NCI-H2029 (cell line): ENCODE measurements at places on chromosomes 16 and 17.
A peak's percentile ranks its signal among the peaks of the same experiment; 100 is the strongest.

DNA sequence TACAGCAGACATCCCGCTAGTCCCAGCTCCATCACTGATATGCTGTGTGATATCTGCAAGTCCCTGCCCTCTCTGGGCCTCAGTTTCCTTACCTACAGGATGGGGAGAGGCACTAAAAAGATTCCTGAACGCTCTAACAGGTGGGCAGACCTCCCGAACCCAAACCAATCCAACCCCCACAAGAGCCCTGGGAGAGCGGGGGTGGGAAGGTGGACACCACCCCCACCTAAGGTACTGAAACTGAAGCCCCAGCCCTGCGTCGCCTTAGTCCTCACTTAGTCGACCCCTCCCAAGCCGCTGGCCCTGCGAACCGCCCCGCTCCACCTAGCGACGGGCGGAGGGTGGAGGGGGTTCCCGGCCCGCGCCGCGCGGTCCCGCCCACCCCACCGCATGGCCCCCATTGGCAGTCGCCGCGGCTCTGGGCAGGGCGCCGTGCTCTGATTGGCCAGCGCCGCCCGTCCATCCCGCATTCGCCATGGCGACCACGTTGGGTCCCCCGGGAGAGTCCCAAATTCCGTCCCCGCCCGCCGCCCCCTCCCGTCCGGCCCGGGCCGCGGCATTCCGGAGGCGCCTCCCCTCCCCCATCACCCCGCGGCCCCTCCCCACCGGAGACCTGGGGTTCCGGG is 578 bp downstream of the CCDC102A start:
- peak; percentile 9 for DNase-seq

- DNase-seq, result peak; percentile 62
Observed at GRCh38 chr16:391885-392335, 5.1 kb upstream of the NME4 start.

DNA sequence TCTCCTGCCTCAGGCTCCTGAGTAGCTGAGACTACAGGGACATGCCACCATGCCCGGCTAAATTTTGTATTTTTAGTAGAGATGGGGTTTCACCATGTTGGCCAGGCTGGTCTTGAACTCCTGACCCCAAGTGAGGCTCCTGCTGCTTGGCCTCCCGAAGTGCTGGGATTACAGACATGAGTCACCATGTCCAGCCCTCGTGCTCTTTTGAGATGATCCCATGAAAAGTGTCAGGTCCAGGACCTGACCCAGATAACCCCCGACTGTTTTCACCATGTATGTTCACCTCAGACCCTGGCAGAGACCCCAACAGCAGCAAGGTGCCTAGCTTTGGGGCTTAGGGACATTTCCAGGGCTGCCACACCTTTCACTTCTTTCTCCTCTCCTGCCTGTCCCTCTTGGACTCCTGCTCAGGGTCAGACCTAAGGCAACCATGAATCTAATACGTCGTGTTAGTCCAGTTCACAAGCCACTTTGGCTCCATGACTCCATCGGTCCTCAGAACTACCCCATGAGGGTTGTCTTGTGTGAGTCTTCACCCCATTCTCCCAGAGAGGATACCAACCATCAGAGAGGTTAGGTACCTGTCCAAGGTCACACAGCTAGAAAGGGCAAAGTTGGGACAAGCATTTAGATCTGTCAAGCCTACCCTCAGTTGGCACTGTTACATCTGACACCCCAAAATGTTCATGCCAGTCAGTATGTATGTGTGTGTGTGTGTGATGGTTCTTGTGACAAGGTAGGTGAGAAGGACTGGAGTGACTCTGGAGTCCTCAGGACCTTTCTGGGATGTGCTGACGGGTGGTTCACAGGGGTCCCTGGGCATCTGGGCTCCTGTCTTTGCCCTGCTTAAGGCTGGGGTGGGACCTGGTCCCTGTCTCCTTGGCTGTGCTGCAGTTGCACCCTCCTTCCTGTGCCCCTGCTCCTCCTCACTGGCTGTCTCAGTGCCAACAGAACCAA is 23.1 kb upstream of the MAP3K14 start:
- DNase-seq, result no peak

DNA sequence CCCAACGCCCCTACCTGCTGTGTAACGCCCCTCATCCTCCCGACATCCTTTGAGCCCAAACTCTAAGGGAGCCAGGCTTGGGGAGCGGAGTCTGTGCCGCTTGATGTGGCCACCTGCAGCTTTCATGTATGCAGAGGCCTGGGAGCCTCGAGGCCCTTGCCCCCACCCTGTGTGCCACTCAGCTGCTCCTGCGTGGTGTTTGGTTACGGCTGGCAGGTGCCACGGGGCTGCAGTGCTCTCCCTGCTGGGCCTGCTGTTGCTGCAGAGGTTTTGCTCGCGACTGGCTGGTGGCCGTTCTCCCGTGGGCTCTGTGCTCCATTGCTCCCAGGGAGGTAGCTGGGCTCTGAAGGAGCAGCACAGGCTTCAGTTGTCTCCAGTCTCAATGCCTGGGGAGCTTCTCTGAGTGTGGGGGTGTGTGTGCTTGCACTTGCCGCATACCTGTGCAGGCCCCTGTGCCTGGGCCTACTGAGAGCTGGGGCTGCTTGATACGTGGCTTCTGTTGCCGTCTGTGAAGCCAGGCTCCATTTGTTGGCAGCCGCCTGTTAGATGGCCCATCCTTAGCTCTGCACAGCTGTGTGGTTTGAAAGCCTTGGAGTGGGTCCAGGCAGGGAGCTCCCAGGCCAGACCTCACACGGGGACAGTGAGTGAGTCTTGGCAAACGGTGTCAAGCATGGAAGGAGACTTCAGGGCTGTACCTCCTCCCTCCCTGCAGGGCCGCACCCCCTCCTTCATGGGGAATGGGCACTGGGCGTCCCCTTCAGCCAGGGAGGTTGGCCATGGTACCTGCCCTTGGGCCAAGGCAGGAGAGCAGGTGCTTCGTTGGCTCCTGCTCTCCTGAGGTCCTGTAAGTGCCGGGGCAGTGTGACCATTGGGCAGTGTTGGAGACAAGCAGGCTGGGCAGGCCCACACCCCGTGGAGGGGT is 47.2 kb downstream of the PDPK1 start:
- DNase-seq, result no peak

- no peak for DNase-seq
Observed at GRCh38 chr16:80463326-80463725, 77.5 kb upstream of the DYNLRB2 start.

DNA sequence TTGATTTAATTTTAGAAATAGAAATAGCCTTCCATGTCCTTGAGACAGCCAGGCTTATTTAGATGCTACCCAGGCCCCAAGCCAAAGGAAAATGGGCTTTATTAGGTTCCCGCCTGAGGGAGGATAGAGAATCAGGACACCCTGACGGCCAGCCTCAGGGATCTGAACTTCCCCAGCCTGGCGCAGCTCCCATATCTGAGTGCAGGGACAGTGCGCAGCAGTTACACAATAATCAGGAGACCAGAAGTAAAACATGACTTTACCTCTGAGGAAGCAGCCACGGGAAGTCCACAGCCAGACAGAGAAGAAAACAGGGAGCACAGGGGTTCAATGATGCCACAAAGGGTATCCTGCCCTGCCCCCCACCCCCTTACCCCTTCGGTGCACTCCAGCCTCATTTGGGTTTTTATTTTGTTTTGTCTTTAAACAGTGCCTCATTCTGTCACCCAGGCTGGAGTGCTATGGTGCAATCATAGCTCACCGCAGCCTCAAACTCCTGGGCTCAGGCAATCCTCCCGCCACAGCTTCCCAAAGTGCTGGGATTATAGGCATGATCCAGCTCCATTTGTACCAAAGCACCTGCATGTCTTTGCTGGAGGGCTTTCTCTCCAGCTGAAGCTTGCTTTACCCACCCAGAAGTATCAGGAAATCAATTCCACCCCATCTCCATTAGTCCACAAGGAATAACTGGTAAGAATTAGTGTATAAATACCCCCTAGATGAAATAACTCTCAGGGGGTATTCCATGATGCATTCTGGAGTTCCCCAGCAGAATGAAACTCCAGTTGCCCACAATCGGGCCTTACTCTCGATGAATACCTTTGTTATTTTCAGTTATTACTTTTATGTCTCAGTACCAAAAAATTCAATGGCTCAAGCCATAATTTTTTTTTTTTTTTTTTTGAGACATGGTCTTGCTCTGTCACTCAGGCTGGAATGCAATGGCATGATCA is 21.9 kb downstream of the ORC6 start:
- no peak for DNase-seq

GRCh38 chr16:84356591-84357116 is 11.7 kb upstream of the ATP2C2 start:
- DNase-seq, result peak; percentile 33

- DNase-seq, result no peak
Observed at GRCh38 chr16:29978564-29979270, 5.0 kb downstream of the TAOK2 start.

DNA sequence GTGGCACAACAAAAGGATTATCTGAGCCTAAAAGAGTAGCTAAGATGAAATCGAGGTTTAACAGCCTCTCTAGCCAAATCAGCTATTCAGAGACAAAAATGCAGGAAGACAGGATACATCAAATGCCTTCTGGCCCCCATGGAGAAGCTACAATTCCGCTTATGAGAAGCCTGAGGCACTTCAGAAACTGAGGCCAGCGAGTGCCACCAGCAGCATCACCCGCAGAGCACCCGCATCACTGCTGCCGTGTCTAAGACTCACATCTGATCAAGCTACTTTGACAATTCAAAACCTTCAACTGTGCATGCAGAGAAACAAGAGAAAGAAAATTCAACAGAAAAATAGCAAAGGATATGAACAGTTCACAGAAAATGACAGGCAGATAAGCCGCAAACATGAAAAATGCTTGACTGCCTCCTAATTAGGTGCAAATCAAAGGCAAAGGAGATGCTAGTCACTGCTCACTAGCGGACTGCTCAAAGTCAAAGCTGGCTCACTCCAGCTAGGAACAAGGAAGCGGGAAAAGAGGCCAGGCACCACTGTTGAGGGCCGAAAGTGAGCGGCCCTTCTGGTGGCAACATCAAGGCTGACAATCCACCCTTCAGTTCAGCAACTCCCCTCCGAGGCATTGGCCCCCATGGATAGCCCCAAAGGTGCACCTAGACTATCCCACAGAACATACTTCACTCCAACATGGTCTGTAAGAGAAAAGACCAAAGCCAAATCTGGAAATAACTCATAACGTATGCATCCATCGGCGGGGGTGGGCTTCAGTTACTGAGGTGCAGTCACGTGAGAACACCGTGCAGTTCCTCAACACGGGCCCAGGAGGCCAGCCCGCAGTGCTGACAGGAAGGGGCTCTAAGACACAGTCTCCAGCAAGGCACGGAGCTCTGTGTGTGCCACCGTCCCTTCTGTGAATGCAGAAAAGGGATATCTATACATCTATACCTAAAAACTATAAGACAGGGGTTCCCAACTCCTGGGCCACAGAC is 12.0 kb downstream of the MTHFSD start:
- no peak for DNase-seq

DNA sequence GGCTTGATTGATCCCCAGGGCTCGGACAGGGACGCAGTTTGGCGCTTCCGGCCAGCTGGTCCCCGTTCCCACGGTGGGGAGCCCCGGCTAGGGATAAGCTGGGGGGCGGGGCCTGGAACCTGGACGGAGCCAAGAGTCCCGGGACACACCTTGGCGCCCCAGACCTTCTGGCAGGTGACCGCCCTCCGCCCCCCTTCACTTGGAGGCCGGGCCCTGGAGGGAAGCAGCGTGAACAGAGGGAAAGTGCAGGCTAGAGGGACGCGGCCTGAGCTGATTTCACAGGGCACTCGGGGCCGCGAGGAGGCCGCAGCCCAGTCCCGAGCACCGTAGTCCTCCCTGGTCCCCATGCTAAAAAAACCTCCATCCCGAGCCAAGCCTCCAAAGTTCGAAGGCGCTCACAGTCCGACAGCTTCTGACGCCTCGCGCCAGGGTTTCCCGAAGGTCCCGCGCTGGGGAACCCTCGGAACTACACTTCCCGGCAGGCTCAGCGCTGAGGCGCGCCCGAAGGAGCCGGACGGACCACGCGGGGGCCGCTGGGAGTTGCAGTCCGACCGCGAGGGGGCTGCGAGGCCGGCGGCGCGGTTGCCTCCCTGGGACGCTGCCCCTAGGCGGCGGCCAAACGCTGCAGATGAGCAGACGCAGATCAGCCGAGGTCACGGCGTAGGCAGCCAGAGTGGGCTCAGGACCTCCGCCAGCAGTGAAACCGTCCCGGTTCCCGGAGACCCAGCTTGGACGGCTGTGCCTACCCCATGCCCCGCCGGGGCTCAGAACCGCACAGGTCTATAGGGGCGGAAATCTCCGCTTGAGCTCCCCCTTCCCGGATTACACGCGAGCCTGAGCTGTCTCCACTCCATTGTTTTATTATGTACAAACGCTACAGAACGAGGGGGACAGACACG is at the start of gene TBX6:
Gene TBX6 (minus strand): TSS at position 451 of the 899 bp plus-strand sequence. CDS start 731 bp downstream, outside the sequence.
- peak; percentile 85 for DNase-seq
